ENCODE measurements at places on chromosomes 7 and 10.

DNA sequence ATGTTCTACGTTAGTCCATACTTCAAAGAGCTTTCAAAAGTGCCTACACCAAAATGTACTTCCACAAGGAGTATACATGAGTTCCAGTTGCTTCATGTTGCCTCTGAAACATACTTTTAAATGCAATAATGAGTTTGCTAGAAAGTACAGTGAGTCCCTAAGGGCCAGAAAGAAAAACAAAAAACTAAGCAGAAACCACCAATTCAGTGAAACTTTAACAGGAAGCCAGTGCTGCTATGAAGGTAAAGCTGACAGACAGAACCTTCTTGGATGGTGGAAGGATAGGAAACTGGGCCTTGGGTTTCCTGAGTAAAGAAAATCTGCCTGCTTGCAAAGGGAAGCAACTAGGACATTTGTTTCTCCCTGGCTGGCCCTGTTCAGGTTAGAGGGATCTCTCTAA is 104.2 kb downstream of the CTTNBP2 start:
- no peak for DNase-seq

GRCh38 chr7:41420421-41420820 is 282.5 kb downstream of the INHBA start:
- no peak for DNase-seq

DNA sequence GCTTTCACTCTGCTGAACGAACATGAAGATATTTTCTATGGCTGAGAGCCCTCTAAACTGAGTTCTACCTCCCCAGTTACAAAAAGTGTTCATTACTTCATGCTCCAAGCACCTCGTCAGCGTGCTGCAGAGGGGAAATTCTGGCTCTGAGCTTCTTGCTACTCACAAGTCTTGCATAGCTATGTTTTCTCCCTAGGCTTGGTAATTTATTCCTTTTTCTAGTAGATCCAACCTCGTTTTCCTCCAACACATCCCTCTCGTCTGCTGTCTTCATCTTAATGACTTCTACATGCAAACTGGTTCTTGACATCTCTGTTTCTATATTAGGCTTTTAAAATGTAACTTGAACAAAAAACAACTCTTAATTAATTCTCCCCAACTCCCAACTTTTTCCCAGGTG is 1034.5 kb downstream of the REEP3 start:
- DNase-seq: no peak

DNA sequence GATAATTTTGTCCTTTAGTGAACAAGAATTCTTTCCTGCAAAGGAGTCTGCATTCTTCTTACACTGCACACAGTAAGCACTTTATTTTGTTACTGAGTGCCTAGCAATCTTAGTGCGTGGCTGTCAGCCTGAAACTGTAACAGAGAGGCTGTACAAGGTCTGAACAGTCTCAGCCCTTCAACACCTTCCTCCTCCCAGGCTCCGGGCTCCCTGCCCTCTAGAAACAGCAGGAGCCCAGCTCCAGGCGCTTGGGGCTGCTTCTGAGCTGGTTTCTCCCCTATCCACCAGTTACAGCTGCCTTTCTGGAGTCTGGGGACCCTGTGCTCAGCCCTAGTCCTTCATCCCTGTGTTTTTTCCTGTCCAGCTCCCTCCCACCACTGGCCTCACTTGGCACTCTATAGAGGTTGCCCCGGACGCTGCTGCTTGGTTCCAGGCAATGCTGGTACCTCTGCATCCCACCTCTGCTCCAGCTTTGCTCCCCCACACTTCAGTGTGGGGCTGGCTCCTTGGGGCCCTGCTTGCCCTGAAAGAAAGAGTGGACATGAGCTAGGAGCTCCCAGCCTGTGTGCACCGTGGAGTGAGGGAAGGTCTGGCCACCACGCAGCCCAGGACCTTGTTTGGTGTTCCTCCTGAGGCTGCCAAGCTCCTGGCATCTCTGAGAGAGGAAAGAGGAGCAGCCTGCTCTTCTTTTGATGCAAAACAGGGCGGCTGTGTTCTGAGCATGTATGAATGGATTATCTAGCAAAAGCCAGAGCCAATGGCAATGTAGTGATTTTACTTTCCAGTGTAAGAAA is 251.2 kb upstream of the GRB10 start:
- no peak for DNase-seq

DNA sequence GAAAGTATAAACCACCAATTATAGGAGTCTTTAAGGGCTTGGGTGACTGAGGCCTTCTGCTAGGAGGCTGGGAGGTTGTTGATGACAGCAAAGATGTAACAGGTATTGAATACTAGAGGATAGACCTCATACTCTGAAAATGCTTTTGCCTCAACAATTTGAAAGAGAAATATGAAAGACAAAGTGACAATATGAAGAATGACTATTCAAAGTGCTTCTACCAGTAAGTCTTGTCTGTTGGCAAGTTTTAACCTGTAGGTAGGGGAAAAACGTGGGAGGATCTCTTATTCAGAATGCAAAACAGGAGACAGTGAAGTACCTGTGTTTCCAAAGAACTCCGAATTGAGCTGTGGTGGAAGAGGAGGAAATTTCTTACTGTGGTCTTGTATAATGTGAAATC is 38.2 kb downstream of the GBF1 start:
- no peak for DNase-seq

GRCh38 chr10:77214799-77215198 is 422.8 kb downstream of the KCNMA1 start:
- DNase-seq: no peak

GRCh38 chr10:123395906-123396305 is 241.7 kb downstream of the BUB3 start:
- no peak for DNase-seq

GRCh38 chr7:148830897-148831692 is 53.0 kb downstream of the EZH2 start:
- no peak for DNase-seq

- DNase-seq: no peak
Observed at GRCh38 chr7:155533120-155533826, 13.1 kb downstream of the CNPY1 start.

DNA sequence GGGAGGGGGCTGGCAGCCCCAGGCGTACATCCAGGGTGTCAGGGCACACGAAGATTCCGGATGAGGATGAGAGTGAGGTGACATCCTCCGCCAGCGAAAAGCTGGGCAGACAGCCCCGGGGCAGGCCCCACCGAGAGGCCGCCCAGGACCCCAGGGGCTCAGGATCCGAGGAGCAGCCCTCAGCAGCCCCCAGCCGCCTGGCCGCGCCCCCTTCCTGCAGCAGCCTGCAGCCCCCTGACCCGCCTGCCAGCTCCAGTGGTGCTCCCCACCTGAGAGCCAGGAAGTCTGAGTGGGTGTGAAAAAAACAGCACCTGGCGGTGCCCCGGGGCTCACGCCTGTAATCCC is 3.2 kb downstream of the GJD4 start:
- no peak for DNase-seq

DNA sequence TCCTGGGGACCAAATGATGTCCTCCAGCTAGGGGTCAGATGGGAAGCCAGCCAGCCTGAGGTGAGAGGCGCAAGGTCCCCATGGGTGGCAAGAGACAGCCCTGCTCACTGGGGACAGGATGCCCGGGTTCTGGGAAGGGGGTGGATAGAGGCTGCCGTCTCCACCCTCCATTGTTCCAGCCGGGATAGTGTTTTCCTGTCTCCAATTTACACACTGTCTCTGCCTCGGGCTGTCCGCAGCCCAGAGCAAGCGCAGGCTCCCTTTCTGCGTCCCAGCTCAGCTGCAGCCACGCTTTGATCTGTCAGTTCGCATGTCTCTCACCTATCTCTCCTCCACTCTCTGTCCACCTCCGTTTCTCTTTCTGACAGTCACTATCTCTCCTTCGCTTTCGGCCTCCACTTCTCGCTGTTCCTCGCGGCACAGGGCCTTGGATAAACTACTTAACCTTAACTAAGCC is 2.1 kb downstream of the EPHB4 start:
- no peak for DNase-seq

GRCh38 chr10:97572214-97572989 is at the start of gene ANKRD2:
Gene ANKRD2 (plus strand): TSS chr10:97572779. CDS start chr10:97572789, 10 bp downstream.
- peak; percentile 1 for DNase-seq

- no peak for DNase-seq
Observed at GRCh38 chr10:10919976-10920375, 97.7 kb upstream of the CELF2 start.

DNA sequence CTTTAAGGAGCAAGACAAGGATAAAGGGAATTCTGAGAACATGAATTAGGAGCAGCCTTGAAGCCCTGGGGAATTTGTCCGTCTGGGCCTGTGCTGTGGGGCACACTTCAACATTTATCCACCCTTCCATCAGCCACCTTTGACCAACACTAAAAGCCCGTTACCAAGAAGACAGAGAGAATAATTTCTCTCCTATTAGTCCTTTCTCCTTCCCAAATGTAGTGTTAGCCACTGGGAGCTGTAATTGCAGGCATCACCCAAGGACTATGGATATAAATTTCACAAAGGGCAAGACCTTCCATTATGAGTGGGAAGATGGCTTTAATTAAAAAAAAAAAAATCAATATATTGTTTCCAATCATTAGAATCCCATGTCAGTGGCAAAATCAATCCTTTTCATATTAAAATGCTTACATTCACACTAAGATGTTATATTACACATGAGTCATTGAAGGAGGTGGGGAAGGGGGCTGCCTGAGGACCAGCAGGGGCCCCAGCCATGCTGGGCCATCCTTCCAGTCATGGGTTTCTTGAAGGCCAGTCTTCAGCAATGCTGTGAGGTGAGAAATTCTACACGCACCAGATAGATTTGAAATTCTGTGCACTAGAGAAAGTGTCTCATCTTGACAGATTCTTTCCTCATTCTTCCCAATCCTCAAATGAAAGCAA is 292.5 kb upstream of the NRP1 start:
- no peak for DNase-seq

GRCh38 chr7:42704710-42705109 is 207.2 kb downstream of the C7orf25 start:
- no peak for DNase-seq

GRCh38 chr7:55048221-55048859 is 29.5 kb downstream of the EGFR start:
- peak; percentile 87 for DNase-seq

DNA sequence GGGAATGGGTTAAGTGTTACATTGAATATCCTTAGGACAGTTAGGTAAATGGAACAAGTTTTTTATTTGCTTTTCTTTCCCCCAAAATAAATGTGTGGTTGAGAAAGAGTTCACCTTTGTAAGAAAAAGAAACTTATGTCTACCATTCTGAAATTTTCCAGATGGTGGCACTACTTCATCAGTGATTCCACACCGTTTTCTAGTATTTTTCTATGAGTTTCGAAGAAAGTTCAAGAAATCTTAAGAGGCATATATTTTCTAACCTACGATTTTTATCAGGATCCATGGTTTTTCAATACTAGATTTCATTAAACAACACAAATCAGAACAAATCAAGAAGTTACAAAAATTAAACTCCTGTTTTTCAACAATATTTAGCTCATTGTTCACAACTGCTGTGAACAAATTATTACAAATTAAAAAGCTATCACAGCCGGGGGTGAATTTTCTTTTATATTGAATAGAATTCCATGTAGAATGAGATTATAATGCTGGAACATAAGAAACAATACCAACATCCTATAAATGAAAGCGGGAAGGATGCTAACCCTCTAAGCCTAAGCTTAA is 163.1 kb upstream of the NPVF start:
- DNase-seq: no peak

- no peak for DNase-seq
Observed at GRCh38 chr10:43595739-43596298, 10.4 kb upstream of the ZNF485 start.

DNA sequence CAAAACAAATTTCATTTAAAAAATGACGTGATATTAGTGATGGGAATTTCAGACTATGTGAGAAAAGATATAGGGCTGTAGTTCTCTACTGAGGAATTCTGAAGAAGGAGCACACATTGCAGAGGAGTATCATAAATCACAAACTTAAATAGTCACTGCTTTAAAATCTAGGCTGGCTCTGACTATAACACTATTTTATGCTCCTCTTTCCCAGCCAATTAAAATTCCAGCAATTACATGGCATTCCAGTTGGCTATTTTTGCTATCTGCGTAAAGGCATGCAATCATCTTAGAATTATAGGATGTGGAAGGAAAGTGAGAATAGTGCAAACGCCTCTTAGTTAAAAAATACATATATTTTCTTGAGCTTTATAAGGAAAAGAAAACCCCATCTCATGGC is 123.1 kb downstream of the GNAI1 start:
- no peak for DNase-seq

- no peak for DNase-seq
Observed at GRCh38 chr10:6958711-6959110, 378.6 kb upstream of the PRKCQ start.

DNA sequence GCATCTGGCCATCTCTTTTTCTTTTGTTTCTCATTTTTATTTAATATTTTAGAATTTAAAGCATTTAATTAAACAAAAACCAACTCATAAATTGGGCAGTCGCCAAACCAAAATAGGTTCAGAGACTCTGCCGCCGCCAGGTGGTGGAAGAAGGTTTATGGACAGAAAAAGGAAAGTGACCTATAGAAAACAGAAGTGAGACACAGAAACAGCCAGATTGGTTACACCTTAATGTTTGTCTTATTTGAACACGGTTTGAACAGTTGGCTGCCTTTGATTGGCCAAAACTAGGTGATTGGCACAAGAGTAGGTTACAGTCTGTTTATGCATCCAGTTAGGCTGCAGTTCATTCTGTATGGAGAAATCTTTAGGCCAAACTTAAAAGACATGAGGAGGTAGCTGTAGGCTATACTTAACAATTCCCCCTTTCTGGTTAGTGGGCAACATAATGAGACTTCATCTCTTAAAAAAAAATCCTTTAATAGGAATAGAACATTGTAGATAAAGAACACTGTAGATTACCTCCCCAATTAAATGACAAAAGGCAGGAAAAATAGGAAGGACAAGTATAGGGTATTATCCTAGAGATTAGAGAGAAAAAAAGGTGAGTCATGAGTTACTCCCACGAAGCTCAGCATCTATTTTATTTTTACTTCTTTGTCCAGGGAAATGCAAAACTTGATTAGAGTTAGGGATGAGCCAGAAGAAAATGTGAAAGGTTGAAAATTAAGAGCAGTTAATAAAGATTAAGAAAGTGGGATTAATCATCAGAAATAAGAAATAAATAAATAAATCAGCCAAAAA is 23.9 kb upstream of the CYCS start:
- no peak for DNase-seq

GRCh38 chr10:58094985-58095718 is 172.5 kb downstream of the IPMK start:
- no peak for DNase-seq

- DNase-seq: no peak
Observed at GRCh38 chr10:129713659-129714265, 246.7 kb downstream of the MGMT start.

- no peak for DNase-seq
Observed at GRCh38 chr7:147173883-147174282, 1057.3 kb downstream of the CNTNAP2 start.

- no peak for DNase-seq
Observed at GRCh38 chr7:31497516-31497915, 16.4 kb upstream of the ITPRID1 start.

GRCh38 chr10:5390607-5391205 is 13.9 kb downstream of the TUBAL3 start:
- no peak for DNase-seq

GRCh38 chr7:147653456-147653855 is 937.1 kb upstream of the C7orf33 start:
- no peak for DNase-seq

DNA sequence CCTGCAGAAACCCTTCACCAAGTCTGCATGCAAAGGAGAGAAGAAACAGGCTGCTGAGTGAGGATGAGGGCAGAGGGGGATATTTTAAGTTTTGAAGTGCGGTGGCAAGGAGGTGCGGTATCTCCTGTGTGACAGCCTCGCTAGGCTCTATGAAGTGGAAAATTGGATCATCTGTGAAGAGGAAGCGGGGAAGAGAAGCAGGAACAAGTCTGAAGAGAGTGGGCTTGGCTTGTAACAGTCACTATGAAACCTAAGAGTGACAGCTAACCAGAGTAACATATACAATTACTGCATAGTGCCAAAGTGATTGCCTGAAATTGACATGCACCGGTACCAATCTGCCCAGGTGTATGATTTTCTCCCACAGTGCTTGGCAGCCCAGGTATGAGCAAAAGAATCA is 287.5 kb upstream of the KLF14 start:
- no peak for DNase-seq

All from NCI-H2029 treated with DMSO at 0.1 percent for 48 hours (cell line).